NCI-H774 (cell line): ENCODE measurements at places on chromosomes 5 and 9.

GRCh38 chr5:95845391-95845790 lies 22.9 kb upstream of the GLRX start:
- DNase-seq: no peak

DNA sequence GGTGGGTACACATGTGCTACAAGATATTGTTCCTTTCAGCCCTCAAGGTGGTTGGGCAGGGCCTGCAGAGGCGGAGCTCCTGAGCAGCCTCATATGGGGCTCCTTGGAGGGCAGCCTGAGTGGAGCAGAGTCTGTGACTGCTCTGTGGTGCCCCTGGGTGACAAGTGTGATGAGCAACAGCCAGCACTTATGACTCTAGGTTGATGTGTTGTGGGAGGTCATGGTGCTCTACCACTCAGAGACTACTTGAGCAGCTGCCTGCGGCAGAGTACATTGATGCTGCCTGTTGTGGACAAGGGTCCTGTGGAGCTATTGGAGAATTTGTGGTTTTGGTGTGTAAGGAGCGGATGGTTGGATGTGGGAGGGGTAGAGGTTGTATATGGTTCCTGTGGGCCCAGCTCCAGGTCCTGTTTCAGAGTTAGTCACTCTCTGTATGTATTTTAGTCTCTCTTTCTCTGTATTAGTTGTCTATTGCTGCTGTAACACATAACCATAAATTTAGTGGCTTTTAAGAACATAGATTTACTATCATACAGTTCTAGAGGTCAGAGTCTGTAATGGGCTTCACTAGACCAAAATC lies 141.3 kb downstream of the SREK1 start:
- DNase-seq: no peak

- DNase-seq: no peak
Observed at GRCh38 chr9:98049288-98050072, 7.1 kb upstream of the NANS start.

- DNase-seq: no peak
Observed at GRCh38 chr5:152403046-152403445, 2.0 kb downstream of the NMUR2 start.

GRCh38 chr9:130140706-130141105 lies 31.5 kb upstream of the NCS1 start:
- no peak for DNase-seq

GRCh38 chr5:67774267-67774552 lies 441.3 kb upstream of the PIK3R1 start:
- DNase-seq: no peak

- DNase-seq: no peak
Observed at GRCh38 chr9:21833090-21833801, 30.8 kb downstream of the MTAP start.

DNA sequence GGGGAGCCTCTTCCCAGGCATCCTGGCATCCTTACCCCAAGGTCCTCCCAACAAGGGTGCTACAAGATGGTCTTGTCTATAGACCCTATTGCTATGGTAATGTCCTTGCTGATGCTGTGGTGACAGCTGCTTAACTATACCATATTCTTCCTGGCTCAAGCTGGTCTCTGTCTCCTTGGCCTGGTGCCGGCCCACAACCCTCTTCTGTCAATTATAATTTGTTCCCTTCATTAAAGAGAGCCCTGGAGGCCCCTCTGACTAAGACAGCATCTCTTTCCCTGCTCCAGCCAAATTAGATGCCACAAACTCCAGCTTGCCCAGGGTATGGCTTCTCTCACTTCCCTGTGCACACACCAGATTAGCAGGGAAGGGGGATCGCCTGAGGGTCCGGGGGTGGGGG lies 86.7 kb downstream of the PSD2 start:
- DNase-seq: no peak

DNA sequence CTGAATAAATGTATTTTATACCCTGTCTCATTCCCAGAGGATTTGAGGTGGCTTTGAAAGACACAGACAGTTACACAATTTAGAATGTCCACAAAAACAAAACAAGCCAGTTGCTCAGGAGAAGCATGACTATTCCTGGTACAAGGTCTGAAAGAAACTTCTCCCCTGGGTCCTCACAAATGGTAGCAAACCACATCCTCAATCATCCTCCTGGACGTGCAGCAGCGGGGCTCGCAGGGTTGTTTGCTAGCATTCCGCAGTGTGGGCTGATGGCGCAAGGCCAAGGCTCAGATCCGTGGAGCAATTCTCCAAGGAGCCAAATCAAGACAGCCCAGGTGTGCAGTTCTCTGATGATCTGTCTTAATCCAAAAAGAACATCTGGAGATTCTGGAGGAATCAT lies 210.3 kb downstream of the ACTL7B start:
- DNase-seq: no peak

GRCh38 chr5:50958852-50959457 lies 292.5 kb downstream of the PARP8 start:
- DNase-seq: peak; percentile 18

GRCh38 chr9:116080561-116080960 lies 73.0 kb upstream of the PAPPA start:
- DNase-seq: no peak

GRCh38 chr5:93327605-93328004 lies 253.4 kb downstream of the NR2F1-AS1 start:
- no peak for DNase-seq

DNA sequence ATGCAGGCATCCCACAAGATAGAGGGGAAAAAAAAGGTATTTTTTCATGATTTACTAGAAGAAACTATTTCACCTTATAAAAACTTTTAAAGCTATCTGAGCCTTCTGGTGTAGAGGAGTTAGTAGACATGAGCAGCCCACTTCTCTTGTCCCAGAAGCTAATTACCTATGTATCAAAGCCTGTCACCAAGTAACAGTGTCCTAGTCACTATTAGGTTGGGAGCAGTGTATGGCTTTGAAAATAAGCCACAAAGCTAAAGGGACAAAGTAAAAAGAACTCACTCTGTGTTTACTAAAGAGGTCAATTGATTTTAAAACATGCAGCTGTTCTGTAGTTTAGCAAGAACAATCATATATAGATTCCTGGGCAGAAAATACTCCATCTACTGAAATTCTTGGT lies 1286.1 kb downstream of the PTPRD start:
- DNase-seq: no peak

DNA sequence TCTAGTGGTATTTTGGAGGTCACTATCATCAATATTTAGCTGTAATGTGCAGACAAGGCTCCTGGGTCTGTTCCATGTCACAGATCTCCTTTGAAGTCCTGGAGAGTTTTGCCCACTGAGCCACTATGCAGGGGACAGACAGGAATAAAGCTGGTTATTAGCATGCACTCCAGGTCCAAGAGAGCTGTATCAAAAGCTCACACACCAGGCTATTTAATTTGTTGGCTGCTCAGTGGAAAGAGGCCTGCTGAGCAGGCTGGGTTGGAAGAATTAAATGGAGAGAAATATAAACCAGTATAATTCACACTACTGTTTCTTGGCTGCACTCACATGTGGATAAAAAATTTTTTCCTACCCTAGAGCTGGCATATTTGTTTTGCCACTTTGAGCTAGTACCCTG lies 113.8 kb upstream of the TAF11L2 start:
- DNase-seq: no peak

DNA sequence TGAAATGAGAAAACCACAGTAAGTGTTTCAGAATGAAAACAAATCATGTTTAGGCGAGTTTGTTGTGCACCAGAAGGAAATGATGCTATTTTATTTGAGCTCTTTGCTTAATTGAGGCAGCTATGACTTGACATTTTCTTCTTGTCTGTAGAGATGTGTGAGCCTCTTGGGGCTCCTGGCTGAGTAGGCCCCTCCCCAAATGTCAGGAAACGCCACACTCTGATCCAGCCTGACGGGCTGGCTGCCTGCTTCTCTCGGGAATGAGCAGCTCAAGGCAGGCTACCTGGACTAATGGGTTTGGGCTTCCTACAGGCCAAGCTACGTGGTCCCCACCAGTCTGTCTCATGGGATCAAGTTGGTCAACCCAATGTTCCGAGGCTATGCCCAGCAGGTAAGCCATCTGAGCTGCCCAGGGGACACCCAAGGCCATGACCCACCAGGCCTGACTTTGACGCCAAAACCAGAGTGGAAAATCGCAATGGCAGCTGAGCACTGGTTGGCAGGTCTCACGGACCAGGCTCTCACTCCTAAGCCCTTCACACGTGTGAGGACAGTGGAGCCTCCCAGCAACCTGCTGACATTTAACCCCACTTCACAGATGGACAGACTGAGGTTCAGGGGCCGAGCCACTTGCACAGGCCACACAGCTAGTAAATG lies 29.9 kb downstream of the USP20 start:
- no peak for DNase-seq

GRCh38 chr5:55176176-55176818 lies 3.3 kb upstream of the CDC20B start:
- peak; percentile 77 for DNase-seq

GRCh38 chr9:99516657-99517049 lies 294.6 kb downstream of the SEC61B start:
- DNase-seq: no peak

GRCh38 chr9:99833735-99834134 lies 12.1 kb downstream of the NR4A3 start:
- no peak for DNase-seq

GRCh38 chr9:109967651-109968642 lies 187.9 kb downstream of the PALM2AKAP2 start:
- no peak for DNase-seq

GRCh38 chr5:170483701-170484458 lies 19.9 kb upstream of the KCNIP1 start:
- no peak for DNase-seq

GRCh38 chr5:135242866-135243555 lies 156.0 kb downstream of the MACROH2A1 start:
- DNase-seq: no peak

GRCh38 chr5:177226860-177227259 lies 76.7 kb downstream of the RAB24 start:
- no peak for DNase-seq

- no peak for DNase-seq
Observed at GRCh38 chr5:103941596-103941995, 379.0 kb upstream of the NUDT12 start.

- DNase-seq: no peak
Observed at GRCh38 chr5:58793888-58794657, 211.2 kb downstream of the RAB3C start.

- DNase-seq: no peak
Observed at GRCh38 chr5:135350536-135350935, 48.5 kb downstream of the MACROH2A1 start.

DNA sequence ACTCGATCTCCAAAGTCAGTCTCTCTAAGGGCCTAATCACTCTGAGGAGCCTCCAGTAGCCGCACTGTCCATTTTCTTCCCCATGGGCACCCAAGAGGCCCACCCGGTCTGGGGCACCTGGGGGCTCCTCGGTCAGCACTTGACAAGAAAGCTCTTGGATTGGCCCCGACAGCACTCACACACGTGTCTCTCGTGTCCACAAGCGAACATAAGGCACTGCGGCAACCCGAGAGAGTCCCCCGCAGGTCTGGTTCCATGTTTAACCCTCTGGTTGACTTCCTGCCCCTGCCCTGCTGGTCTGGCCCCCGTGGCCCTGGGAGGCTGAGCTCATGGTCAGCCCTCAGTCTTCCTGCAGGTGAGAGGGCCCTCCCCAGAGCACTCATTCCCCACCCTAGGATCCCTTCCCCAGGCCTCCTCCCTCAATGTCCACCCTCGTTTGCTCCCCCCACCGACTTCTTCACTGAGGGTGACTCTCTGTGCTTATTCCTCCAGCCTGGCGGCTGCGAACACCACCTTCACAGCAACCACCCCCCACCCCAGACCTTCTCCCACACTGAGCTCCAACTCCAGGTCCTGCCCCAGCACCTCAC lies 16.3 kb upstream of the LRRC14B start:
- no peak for DNase-seq

DNA sequence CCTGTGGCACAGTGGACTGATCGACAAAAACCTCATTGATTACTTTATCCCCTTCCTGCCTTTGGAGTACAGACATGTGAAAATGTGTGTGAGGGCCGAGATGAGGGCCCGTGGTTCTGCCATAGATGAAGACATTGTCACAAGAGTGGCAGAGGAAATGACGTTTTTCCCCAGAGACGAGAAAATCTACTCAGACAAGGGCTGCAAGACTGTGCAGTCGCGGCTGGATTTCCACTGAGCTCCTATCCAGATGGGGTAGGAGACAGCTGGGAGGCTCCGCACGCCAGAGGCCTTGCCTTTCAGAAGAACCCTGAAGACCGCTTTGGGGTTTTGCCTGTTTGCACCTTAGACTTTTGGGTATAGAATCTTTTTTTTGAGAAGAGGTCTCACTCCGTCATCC lies 6.4 kb downstream of the TOR1B start:
- no peak for DNase-seq

DNA sequence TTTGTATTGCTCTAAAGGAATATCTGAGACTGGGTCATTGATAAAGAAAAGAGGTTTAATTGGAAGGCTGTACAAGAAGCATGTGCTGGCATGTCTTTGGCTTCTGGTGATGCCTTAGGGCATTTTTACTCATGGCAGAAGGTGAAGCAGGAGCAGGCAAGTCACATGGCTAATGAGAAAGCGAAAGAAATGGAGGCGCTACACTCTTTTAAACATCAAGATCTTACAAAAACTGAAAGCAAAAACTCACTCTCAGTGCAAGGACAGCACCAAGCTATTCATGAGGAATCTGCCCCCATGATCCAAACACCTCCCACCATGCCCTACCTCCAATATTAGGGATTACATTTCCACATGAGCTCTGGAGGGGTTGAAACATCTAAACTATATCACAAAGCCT lies 1458.8 kb upstream of the ACO1 start:
- no peak for DNase-seq

GRCh38 chr5:125668884-125669283 lies 754.3 kb upstream of the GRAMD2B start:
- peak; percentile 40 for DNase-seq

DNA sequence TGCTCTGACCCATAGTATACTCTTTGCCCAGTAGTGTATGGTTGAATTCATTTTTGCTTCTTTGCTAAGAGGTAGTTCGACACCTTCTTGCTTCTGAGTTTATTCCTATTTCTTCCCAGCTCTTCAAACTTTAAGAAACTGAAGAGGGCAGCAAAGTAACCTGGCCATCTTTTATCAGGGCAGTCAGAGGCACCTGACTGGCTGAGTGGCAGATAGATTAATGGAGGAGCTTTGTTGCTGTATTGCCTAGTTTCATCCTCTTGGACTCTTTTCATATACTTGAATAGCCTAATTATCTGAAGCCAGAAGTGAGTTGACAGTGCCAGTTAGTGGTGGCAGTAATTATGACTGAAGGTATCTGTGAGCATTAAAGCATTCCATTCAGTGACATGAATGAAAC lies 82.5 kb downstream of the UHRF2 start:
- DNase-seq: no peak

- no peak for DNase-seq
Observed at GRCh38 chr9:126707083-126707482, 93.4 kb downstream of the LMX1B start.

GRCh38 chr5:124634228-124634739 lies 112.2 kb downstream of the ZNF608 start:
- DNase-seq: no peak

DNA sequence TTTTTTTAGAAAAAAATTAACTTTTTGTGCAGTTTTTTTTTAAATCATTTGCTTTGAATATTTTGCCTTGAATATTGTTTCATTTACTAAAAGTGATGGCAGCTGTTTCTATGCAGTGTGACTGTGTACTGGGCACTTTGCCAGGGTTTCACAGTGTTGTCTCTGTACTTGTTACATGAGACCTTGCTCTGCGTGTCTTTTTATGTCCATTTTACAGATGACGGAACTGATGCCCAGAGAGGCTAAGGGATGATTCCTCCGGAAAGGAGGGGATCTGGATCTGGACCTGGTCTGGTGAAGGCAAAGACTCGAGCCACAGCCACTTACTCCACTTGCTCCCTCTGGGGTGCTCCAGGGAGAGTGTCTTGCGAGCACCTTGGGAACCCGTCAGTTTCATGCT lies 124.8 kb upstream of the PTCH1 start:
- DNase-seq: no peak
